Fibroblast of lung (primary cell): ENCODE measurements at places on chromosomes 2 and 18.

DNA sequence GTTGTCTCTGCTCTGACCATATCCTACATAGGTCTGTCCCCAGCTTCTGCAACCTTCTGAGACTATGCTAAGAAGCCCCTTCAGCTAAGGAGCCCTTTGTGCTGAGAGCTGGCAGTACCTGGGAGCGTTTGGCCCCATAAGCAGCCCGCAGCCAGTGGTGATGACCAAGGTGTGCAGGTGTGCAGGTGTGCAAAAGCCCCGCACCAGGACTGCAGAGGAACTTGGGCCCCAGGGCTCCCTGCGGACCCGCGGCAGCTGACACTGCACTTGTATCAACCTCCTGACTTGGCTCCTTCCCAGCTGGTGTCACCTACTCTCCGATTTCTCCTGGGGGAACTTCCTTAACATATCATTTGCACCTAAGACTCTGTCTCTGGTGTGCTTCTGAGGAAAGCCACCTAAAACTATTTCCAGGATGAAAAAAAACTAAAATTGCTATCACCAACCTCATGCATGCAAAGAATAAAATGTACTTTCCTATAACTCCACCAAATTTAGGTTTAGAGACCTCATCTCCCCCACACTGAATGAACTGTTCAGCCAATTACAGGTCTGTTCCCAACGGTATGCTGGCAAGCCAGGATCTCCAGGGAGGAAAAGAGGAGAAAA is 16.1 kb upstream of the GNAL start:
- DNase-seq = no peak

DNA sequence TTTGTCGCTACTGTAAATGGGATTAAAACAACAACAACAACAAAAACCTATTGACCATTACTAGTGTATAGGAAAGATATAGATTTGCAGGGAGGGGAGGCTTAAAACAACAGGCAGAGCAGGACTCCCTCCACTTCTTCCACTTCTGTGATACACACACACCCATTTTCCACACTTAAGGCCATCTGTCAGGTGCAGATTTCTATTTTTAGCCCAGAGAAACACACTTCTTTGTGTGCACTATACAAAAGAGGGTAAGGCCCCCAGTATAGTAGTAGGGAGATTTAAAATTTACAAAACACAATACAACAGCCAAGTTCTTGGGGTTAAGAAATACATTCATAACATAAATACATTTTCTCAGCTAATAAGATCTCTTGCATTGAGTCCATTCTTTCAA is 22.4 kb downstream of the PTPN2 start:
- no peak for DNase-seq

DNA sequence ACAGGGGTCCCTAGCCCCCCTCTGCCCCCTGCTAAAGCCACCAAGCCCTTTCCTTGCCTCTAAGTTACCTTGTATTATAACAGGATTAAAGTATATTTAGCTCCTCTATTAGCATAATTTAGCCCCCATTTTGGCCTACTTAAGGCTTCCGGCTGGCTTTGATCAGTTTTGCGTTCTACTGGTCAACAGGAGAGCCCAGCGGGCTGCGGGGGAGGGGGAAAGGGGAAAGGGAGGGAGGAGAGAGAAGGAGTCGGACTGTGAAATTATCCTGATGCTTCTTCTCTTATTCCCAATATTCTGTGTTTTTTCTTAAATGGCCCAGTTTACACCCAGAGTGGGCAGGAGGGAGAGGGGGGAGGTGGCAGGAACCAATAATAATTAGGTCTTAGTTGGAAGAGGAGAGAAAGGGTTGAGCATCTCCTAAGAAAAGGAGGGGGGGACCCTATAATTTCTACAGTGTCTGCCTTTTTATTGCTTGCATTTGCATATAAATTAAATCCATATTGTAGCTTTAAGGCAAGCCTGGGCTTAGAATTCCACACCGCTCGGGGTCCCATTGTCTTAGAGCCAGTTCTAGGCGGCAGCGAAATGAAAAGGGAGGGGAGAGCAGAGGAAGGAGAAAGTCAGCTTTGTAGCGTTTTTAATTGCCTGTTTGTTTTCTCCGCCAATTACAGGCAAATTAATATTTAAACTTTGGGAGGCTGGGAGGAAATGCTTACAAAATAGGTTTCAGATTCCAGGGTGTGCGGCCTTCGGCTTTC is 39.6 kb downstream of the EN1 start:
- DNase-seq = no peak

GRCh38 chr18:50749421-50749820 is 70.4 kb downstream of the MRO start:
- DNase-seq = no peak

DNA sequence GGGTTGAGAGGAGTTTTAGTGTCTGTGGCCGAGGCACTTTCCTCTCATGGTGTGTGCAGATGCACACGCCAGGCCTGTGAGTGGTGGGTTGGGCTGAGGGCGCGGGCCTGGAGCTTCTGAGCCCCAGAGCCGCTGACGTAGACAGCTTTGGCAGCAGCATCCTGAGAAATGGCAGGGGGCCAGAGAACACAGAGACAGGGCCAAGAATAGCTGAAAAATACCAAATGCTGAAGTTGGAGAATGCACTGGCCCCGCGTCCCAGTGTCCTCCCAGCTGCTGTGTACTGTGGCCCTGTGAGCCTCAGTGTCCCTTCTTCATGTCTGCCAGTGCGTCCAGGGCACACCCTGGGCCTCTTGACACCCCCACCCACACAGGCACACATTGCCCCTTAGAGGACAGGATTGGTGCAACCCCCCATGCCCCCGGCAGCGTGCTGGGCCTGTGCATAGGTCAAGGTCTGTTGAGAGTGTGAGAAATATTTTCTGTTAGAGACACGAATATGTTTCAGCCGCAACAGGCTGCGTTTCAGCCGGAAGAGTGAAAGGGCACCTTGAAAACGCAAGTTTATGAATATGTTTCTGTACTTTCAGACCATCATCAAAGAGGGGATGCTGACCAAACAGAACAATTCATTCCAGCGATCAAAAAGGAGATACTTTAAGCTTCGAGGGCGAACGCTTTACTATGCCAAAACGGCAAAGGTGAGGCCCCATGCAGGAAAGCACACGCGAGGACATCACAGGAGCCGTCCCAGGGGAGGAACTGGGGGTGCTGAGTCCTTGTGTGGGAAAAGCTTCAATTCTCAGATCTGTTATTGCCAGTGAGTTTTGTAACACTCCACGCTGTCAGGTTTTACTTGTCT is 33.6 kb downstream of the DGKD start:
- DNase-seq = peak; percentile 99

GRCh38 chr2:198930170-198930569 is 527.6 kb downstream of the SATB2 start:
- no peak for DNase-seq

DNA sequence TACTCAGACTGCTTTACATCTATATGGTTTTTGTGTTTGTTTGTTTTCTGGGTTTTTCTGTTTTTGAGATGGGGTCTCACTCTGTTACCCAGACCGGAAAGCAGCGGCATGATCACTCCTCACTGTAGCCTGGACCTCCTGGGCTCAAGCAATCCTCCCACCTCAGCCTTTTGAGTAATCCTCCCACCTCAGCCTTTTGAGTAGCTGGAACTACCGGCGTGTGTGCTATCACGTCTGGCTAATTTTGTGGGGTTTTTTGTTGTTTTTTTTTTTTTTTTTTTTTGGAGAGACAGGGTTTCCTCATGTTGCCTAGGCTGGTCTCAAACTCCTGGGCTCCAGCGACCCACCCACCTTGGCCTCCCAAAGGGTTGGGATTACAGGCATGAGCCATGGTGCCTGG is 9.1 kb downstream of the MAP3K2 start:
- no peak for DNase-seq

DNA sequence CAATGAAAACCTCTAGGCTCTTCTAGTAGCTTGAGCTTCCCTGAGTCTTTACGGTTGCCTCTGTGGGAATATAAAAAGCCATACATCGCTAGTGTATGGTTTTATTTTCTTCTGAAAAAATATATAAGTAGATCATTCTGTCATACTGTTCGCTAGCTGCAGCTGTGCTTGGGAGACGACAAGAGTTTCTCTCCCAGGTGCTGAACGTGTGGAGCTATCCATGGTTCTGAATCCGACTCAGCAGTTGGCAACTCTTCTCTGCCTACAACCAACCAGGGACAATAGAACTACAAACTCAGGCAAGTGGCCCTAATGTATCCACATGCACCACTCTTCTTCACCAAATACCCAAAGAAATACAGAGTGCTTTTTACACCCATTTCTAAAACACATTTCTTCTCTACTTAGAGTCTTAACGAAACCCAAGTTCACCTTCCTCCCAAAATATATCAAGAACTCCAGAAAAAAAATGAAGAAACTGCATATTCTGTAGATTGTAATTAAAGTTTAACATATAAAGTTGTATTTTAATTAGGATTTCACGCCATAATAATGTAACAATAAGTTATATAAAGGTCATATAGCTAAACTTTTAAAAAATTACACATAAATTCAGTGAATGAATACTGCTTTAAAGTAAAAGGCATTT is 2.2 kb upstream of the KCNH7 start:
- DNase-seq = peak; percentile 43

- DNase-seq = peak; percentile 59
These were observed 7.0 kb upstream of the NDUFV2 start for GRCh38 chr18:9095297-9096006.

- DNase-seq = no peak
These were observed 22.7 kb downstream of the RPRM start for GRCh38 chr2:153455861-153456260.

GRCh38 chr2:103002954-103003353 is 241.1 kb downstream of the TMEM182 start:
- no peak for DNase-seq

GRCh38 chr18:56869189-56869777 is 218.1 kb downstream of the WDR7 start:
- peak; percentile 50 for DNase-seq

- DNase-seq = no peak
These were observed 82.8 kb upstream of the PIK3C3 start for GRCh38 chr18:41872206-41872605.

- no peak for DNase-seq
These were observed 101.4 kb upstream of the RNU4ATAC start for GRCh38 chr2:121429119-121429903.

GRCh38 chr2:104794441-104794840 is 59.5 kb upstream of the POU3F3 start:
- peak; percentile 80 for DNase-seq

DNA sequence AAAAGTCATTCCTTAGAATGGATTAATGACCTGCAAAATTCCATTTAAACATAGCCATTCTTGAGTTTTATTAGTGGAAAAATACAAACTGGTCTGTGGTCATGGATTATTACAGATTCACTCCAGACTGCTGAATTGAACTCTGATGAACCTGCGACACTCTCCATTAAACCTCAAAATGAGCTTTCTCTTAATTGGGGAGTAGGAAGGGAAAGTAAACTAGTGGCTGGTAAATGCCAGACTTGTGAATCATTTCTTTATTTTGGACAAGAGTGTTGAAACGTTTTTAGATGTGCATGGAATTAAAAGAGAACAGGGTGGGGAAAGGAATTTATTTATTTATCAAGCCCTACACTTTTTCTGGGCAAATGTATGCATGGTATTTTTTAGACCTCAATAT is 321.2 kb upstream of the FANCL start:
- no peak for DNase-seq

GRCh38 chr2:221488136-221488807 is 83.8 kb downstream of the EPHA4 start:
- no peak for DNase-seq
